NCI-H1048 (cell line): ENCODE measurements at places on chromosomes 1 and 21.

- no peak for DNase-seq
Measured at GRCh38 chr1:83787246-83787998, 211.5 kb downstream of the TTLL7 start.

DNA sequence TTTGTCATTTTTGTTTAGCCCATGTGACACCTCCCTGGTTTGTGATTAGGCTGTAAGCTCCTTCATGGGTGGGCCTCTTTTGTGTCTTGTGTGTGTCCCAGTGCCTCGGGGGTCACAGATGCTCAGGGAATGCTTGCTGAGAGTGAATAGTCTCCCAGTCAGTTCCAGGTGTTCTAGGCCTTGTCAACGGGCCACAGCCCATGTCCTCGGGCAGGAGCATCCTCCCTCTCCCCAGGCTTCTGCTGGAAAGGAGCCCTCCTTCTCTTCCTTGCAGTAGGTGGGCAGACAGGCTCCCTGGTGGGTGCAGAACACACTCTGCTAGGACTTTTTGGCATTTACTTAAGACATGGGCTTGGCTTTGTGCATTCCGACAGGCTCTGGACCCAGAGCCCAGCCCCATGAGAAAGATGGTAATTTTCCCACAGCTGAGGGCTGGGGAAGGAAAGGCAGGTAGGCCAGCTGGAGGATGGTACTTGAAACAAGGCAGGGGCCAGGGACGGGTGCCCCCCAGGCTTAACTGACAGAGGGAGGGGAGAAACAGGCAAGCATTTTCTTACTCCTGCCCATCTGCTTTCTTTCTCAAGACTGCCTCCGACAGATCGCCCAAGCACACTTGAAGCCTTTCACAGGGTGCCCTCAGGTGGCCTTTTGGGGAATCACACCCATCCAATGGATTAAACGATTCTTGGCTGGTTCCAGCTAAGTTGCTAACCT, 7.1 kb upstream of the CPLANE2 start:
- DNase-seq: peak; percentile 6

DNA sequence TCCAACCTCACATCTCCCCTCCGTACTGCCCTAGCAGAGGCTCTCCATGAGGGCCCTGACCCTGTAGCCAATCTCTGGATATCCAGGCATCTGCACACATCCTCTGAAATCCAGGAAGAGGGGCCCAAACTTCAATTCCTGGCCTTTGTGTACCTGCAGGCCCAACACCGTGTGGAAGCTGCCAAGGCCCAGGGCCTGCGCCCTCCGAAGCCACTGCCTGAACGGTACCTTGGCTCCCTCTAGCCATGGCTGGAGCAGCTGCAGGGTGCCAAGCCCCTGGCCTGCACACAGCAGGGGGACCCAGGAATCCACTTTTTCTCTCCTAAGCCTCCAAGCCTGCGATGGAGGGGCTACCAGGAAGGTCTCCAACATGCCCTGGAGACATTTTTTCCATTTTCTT, 84.2 kb downstream of the PTGER3 start:
- DNase-seq: no peak

DNA sequence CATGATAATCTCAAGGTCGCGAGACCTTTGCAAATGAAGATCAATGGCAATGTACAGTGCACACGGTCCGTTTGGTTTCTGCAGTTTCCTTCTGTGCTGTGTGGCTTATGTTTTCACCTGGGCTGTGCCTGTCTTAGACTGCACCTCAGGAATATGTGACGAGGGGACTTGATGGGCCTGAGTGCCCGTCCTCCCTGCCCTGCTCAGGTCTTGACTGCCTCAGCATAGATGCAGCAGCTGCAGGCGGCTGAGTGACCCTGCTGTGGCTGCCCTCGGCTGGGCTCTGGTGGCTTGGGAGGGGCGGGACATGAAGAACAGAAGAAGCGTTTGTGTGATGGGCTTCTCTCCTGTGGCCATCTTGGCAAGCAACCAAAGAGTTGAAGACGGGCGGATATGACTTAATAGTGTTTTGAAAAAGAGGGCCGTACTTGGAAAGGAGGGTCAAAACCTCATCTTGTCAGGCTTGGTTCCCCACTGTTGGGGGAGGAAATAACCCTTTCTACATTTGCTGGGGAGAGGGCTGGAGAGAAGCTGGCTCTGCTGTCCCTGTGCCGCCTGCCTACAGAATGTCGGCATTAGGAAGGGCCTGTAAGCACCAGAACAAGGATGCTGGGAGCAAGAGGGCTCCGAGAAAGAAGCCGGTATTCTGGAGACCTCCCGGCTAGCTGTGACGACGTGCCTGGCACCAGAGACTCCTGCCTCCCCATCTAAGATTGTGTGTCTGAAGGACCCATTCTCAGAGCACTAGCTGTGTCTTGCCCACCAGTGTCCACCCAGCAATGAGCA, 7.1 kb downstream of the MYBPHL start:
- no peak for DNase-seq

GRCh38 chr1:31782421-31783410, 18.6 kb upstream of the ADGRB2 start:
- DNase-seq: peak; percentile 87

GRCh38 chr21:38610623-38611251, 112.5 kb upstream of the ERG start:
- DNase-seq: no peak

DNA sequence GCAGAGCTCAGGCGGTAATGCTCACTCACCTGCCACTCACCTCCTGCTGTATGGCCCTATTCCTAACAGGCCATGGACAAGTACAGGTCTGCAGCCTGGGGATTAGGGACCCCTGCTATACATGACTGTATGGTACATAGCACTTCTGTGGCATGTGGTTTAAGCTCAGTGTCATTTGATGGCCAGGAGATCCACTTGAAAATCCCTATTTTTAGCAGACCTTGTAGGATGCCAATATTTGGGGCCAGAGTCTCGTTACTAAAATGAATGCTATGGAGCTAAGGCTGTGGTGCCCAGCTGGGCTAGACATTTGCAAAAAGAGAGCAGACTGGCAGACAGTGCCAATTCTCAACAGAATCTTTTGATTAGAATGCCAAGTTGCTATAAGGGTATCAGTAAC, 1.7 kb upstream of the ANGPTL7 start:
- no peak for DNase-seq

DNA sequence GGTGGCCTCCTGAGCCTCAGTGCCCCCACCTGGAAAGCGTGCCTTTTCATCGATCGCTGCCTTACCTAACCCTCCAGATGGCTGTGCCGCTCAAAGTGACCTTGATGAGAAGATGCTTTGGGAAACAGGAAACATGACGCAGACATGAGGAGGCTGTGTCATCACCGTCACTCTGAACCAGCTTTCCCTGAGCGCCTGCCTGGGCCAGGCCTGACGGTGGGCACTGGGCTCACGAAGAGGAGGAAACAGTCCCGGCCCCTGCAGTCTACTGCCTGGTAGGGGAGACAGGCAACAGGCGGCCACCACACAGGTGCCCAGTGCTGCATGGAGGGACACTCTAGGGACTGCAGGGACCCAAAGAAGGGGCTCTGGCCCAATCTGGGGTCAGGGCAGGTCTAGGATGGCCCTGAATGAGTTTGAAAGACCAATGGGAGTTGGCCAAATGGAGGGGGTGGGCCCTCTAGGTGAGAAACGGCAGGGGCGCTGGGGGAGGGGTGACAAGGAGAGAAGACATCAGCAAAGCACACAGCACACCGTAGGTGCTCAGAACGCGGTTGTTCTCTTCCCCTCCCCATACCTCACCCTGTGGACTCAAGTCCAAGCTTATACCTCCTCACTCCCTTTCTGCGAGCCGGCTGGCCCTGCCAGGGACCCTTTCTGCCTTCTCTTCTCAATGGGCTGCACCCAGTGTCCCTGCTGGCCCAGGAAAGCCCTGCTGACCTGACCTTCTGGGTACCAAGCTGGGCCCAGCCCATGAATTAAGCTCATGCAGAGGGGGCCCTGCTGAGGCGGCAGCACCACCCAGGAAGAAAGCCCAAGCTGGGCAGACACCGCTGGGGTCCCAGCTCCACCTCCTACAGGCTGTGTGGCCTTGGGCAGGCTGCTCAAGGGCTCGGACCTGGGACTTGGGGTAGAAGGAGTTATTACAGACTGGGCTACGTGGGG, 44.9 kb downstream of the GLIS1 start:
- no peak for DNase-seq

DNA sequence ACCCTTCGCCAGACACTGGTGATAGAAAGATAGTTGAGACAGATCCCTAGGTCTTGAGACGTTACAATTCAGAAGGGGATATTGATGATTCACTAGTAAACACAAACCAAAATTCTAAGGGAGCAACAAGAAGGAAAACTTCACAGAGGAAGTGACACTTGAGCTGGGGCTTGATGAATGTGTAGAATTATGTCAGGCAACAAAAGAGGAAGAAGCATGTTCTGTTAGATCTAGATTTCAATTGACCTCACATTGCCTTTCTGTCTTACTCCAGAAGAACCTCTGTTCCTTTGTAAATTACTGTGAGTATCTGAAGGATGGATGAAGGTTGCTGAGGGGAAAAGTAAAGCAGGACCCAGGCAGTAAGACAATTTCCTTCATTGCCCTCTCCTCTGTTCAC, 328.2 kb downstream of the KCTD3 start:
- no peak for DNase-seq

- DNase-seq: no peak
Measured at GRCh38 chr1:244395965-244396364, 55.7 kb downstream of the ADSS2 start.

DNA sequence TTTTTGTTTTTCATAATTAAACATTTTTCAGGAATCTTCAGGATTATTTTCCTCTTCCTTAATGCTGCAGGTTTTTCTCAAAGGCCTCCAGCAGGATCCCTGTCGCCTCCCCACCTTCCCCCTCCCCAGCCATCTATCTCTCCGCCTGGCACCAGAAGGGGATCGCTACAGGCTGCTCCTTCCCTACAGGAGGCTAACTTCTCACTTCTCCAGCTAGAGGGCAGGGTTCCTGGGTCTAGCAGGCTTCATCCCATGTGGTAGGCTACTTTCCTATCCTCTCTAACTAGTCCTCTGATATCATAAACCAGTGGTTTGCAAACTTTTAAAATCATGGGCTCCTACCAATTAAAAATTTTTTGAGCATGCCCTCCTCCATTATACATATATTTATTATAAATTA, 104.1 kb downstream of the KCNN3 start:
- no peak for DNase-seq

- no peak for DNase-seq
Measured at GRCh38 chr1:101959456-101959855, 37.3 kb downstream of the OLFM3 start.

DNA sequence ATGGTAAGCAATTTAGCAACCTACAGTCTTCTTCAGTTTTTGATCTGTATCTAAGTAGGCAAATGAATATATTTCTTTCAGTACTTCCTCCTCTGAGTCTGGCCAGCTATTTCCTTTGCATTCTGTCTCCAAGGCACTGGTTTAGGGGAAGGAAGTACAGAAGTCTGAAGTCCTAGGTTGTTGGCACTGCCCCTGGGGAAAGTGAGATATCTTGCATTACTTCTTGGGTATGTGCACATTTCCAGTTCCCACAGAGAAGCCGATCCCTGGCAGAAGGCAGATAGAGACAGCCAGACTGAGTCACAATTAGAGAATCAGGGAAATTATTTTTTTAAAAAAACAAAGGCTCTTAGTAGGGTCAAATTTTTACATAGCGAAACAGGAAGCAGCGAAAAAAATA, 98.8 kb downstream of the RASAL2 start:
- DNase-seq: no peak

DNA sequence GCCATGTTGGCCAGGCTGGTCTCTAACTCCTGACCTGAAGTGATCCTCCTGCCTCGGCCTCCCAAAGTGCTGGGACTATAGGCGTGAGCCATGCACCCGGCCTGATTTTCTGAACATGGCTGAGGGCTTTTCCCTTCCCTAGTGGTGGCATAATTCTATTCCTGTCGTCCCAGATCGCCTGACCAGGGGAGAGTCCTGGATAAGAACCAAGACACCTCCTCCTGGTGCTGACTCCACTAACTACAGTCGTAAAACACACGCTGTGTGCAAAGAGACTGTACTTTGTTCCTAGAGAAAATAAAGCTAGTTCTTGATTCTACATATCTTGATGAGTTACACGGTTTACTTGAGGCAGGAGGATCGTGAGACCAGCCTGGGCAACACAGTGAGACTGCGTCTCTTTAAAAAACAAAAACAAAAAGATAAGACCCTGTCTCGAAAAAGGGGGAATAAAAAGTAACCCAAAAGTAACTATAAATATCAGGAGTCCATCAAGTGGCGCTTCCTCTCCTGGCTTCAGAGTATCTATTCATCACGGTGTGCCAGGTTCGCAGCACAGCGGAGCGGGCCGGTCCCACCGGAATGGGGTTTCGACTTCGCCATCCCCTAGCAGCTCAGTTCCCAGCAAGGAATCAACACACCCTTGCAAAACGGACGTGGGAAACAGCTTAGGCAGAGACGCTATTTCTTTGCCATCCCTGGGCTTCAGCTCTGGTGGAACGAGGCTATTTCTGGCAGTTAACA, 973 bp downstream of the SDF4 start:
- no peak for DNase-seq

DNA sequence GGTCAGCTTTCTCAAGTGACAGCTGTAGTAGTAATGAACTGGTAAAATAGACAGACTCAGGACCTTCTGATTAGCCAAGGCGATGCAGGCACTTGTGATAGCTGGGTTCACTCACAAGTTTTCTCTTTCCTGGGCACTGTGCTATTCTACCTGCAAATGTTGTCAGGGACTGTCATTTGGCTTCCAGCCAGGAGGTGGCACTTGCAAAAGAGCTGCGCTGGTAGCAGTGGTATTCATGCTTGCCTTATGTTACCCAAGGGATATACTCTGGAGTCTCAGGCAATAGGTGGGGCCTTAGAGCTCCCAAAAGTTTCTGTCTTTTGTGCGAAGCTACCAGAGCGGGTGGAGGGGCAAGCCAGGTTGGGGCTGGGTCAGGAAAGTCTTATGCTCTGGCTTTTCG, 23.5 kb downstream of the IFI44 start:
- DNase-seq: no peak

DNA sequence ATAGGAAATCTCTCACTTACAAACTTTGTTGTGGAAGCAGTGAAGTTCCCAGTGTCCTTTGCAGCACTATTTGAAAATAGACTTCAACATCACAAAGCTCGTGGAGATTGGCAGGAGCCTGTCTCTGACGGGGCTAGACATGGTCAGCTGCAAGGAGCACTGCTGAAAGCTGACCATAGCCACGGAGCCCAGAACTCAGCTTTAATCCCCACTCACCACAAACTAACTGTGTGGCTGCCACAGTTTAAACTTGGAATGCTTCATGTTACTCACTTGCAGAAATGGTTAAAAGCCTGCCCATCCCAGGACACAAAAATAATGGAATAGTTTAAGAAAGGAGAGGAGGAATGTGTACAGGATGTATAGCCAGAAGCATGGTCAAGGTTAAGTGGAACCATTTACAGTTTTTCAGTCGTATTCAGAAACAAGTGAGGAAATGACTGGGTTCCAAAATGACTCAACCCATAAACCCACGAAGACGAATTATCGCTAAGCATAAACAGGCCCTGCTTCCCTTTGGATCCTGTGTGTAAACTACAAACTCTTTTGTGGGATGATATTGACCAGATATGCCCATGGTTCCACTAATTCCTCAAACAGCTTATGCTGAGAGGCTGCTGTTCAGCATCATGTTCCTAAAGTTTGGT, 18.2 kb downstream of the DNALI1 start:
- DNase-seq: no peak

- no peak for DNase-seq
Measured at GRCh38 chr1:21886486-21887215, 50.5 kb downstream of the HSPG2 start.

- DNase-seq: no peak
Measured at GRCh38 chr1:168821434-168821833, 92.4 kb upstream of the DPT start.
